ENCODE measurements at places on chromosomes 1 and 21.

DNA sequence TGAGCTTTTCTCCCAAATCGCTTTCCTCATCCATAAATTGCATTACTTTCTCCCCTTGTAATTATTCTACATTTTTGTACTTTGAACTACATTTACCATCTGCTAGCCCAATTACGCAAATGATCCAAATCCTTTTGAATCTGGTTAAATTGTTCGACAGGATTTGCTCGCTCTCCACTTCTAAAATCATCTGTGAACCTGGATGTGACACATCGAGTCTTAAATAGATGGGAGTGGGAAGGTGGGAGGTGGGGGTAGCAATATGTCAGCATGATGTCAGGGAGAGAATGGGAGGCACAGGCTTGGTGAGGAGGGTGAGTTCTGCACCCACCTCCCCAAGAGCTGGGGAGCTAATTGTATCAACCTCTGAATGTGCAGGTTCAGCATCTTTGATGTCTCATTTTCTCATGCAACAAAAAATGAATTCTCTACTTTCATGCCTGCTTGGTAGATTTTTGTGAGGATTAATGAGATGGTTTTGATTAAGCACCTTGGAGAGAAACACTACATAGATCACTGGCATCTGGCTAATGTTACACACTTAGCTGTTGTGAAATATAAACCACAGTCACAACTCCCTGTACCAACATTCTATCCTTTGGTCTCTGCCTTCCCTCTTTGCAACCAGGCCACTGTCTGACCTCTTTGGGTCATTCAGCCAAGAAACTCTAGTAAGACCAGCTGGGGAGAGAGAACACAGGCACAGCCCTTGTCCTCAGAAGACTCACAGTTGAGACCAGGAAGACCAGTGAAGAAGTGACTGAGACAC lies 165.1 kb downstream of the DAB1 start:
- no peak for DNase-seq

DNA sequence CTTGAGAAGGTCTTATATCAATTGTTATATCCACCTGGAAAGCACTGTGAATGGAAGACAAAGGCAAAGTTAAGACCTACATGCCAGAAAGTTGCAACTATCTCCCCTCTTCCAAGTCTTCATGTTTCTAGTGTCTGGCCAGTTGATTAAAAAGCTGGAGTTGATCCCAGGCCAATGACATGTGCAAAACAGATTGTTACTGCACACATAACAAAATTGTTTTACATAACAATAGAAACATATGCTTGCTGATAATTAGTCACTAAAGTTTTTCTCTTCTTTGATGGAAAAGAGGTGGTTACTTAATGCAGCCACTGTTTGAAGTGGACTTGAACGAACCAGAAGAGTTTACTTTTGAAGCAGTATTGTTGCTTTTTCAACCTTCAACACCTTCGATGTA lies 158.2 kb downstream of the TGFBR3 start:
- no peak for DNase-seq

DNA sequence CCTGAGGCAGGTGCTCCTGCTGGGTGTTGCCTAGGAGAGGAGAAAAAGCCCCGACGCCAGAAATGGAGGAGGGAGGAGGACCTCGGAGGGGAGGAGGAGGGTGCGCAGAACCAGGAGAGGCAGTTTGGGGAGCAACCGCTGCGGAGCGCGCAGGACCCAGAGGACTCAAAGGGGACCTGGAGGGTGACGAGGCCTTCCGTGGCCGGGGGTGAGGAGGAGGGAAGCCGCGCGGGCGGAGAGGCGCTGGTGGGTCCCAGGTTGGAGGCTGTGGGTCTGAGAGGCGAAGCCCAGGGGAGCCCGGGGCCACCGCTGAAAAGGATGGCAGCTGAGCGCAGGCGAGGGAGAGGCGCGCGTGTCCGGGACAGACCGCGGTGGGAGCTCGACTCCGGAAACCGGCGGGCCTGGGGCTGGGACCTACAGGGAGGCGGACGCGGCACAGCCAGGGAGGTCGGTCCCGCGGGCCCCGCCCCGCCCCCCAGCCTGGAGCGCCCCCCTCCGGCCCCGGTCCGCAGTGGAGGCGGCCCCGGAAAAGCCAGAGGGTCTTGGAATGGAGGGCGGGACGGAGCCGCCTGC lies 15.1 kb downstream of the RNF223 start:
- no peak for DNase-seq

DNA sequence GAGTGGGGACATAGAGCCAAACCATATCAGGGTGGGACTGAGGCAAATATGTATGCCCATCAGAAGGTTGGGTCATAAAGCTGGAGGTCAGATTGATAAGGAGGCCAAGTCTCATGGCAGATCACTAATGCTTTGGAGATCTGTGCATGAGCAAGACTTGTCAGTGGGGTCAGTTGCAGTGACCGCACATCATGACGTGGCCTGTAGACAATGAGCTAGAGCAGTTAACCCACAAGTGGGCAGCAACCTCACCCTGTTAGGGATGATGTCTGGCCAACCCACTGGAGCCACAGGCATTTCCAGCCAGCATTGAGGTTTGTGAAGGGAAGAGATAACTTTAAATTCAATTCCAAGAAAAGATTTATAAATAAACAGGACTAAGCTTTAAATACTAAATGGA lies 66.7 kb downstream of the XCL1 start:
- no peak for DNase-seq

DNA sequence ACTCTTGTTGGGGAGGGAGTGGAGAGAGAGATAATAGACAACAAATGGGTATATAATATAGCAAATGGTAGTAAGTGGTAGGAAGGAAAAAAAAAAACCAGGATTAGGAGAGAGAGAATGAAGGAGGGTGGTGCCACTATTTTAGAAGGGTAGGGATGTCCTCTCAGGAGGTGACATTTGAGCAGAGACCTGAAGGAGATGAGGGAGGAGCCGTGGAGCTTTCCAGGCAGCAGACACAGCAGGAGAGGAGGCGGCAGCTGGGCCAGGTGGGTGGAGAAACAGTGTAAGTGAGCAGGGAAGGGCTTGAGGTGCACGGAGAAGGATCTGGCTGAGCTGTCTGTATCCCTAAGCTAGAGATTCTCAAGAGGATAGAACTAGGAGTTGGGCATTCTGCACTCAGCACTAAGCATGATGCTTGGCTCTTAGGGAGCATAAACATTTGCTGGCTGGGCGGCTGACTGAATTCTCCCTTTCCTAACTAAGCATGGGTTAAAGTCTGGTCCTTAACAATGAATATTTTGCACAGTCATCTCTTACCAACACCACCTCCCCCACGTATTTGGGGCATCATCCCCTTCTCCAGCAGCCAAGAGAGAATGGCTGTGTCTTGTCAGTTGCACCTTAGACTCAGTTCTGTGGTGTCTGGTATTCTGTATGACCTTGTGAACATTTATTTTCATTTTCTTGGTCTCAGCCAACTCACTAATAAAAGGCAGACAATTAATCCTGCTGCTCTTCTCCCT lies 27.6 kb upstream of the SARS1 start:
- no peak for DNase-seq

- DNase-seq: no peak
These were observed 7.2 kb upstream of the TACSTD2 start for GRCh38 chr1:58584082-58584895.

Measured in stimulated activated CD8-positive, alpha-beta memory T cell treated with anti-CD3 and anti-CD28 coated beads, Interleukin-15, amount 100 ng/mL, for 48 hours (primary cell).